ENCODE measurements at places on chromosomes 6 and 20.

DNA sequence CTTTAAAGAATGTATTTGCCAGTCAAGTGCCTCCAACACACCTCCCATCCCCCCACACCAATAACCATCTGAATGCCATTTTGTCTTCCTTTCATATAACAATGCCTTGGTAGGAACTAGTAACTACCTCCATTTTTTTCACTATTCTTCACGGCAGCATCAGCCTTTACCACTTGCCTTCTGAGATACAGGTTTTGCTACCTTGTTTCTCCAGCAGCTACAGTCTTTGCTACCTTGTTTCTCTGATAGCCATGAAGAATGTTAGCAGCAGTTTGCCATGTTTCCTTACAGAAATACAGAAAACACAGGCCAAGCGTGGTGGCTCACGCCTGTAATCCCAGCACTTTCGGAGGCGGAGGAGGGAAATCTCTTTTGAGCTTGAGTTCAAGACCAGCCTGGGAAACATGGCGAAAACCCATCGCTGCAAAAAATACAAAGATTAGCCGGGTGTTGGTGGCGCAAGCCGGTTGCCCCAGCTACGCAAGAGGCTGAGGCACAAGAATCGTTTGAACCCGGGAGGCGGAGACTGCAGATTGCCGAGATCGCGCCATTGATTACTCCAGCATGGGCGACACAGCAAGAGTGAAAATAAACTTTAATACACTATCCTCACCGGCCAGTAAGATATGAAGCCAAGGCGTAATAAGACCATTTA lies 100.9 kb downstream of the HFE start:
- DNase-seq: peak; percentile 67

- DNase-seq: no peak
Observed at GRCh38 chr20:4244700-4245485, 229.5 kb upstream of the RNF24 start.

DNA sequence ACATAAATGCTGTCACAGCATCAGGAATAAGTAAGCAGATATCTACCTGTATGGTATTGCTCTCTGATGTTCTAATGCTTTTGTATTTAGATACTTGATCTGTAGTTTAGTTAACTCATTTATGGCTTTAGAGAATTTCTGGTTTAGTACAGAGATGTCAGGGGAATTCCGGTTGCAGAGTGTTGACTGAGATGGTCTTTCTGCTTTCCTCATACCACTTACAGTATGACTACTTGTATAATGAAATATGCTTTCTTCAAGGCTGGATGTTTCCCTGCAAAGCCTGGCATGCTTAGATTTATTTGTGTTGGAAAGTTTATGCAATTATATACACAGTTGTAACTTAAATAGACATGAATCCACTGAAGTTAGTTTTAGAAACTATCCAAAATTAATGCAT lies 278.4 kb downstream of the CDH26 start:
- no peak for DNase-seq

- DNase-seq: no peak
Observed at GRCh38 chr6:141482796-141483597, 649.7 kb upstream of the GJE1 start.

- no peak for DNase-seq
Observed at GRCh38 chr6:16412171-16412570, 173.8 kb downstream of the GMPR start.
